Parietal lobe (tissue), 2 donors: ENCODE measurements at places on chromosomes 4 and X. TPM values are rescaled to one million over a fixed set of nuclear protein-coding genes. Genes with fewer than 3 reads are reported as not detected.

MAGED4B gene
- total RNA-seq, result 81.7 TPM

UGT2B17 gene
- total RNA-seq, result not detected

PHOX2B gene
- total RNA-seq, result not detected

NIPAL1 gene
- 1.3 TPM for total RNA-seq

GPRIN3 gene
- total RNA-seq, result 35.1 TPM

FAM47A gene
- not detected for total RNA-seq

STIM2 gene
- total RNA-seq, result 37.2 TPM

NPY1R gene
- total RNA-seq, result 40.4 TPM

PAGE4 gene
- total RNA-seq, result not detected

REPS2 gene
- total RNA-seq, result 24.4 TPM

KCND1 gene
- total RNA-seq, result 0.63 TPM

CENPVL2 gene
- 2.5 TPM for total RNA-seq

PPEF2 gene
- total RNA-seq, result not detected

SLC16A2 gene
- total RNA-seq, result 24.7 TPM

MND1 gene
- total RNA-seq, result 7.5 TPM

GPR173 gene
- 36.0 TPM for total RNA-seq

TRAPPC2 gene
- 41.9 TPM for total RNA-seq

RASGEF1B gene
- total RNA-seq, result 52.3 TPM

NHSL2 gene
- 1.3 TPM for total RNA-seq
